MG63 (cell line): ENCODE measurements at places on chromosomes 5 and 9. TPM values are rescaled to one million over a fixed set of nuclear protein-coding genes. Genes with fewer than 3 reads are reported as not detected.
A peak's percentile ranks its signal among the peaks of the same experiment; 100 is the strongest.

DNA sequence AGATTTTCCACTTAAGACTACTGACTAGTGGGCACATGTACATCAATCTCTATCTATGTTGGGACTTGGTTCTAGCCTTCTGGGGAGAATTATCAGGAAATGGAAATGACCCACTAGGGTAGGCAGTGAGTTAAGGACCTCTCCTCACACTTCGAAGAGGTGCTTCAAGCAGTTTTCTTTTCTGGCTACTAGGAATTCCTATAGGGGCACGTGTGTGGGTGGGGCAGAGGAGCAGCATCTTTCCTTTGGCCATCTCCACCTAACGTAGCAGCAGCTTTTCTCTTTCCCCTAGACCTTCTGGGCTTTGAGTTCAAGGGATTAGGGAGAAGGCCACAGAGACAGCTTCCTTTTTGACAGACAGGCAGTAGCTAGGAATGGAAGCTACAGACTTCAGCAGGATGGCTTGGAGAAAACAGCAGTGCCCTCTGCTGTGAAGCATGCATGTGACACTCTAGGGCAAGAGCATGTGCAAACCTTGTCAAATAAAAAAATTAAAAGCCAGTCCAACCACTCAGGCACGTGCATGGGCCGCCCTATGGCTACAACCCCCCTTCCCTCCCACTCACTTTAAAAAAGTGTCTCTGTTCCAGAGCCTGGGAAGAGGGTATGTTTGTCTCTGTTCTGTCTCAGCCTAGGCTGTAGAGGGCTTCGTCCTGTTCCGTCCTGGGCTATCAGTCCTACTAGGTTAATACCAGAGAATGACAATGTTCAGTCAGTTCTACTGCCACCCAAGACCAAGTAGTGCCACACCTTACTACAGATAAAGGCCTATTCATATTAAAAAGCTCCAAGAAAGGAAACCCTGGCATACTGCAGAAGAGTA lies 8.7 kb upstream of the GFRA3 start:
- peak; percentile 55 for DNase-seq

- no peak for DNase-seq
Measured at GRCh38 chr9:106376689-106377088, 486.3 kb upstream of the ZNF462 start.

DNA sequence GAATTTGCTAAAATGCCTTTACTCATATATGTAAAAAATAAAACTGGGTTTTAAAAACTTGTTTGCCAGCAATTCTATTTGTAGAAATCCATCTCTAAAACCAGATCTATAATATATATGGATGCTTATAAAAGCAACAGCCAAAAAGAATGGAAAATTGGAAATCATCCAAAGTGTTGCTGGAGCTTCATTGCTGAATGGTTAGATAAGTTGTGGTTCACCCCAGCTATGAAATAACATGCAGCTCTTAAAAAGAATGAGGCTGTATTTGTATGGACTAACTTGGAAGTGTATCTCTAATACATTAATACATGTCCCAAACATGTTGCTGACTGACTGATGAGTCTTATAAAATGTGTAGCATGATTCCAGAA lies 76.2 kb downstream of the STK10 start:
- no peak for DNase-seq

- DNase-seq, result peak; percentile 55
Measured at GRCh38 chr5:180636403-180637075, 12.9 kb downstream of the FLT4 start.

- DNase-seq, result no peak
Measured at GRCh38 chr5:83485842-83486241, 14.3 kb downstream of the VCAN start.

- DNase-seq, result no peak
Measured at GRCh38 chr9:74570879-74571512, 73.9 kb downstream of the RORB start.

GRCh38 chr5:143297756-143298155 lies 105.7 kb downstream of the NR3C1 start:
- DNase-seq, result no peak

DNA sequence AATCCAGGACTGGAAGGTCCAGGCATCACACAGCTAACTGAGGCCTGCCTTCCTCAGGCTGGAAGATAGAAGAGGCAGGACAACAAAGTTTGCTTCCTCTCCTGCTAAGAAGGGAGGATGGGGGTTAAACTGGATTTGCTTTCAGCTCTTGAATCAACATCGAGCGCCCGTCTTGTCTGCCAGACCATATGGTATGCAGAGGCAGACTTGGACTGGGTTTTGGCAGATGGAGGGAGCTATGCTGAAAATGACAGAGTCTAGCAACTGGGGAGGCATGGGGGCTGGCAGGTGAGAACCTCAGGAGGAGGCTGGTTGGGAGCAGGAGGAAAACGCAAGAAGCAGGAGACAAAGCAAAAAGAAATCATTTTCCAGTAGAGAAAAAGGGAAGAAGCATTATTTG lies 289.5 kb upstream of the IL12B start:
- DNase-seq, result no peak

DNA sequence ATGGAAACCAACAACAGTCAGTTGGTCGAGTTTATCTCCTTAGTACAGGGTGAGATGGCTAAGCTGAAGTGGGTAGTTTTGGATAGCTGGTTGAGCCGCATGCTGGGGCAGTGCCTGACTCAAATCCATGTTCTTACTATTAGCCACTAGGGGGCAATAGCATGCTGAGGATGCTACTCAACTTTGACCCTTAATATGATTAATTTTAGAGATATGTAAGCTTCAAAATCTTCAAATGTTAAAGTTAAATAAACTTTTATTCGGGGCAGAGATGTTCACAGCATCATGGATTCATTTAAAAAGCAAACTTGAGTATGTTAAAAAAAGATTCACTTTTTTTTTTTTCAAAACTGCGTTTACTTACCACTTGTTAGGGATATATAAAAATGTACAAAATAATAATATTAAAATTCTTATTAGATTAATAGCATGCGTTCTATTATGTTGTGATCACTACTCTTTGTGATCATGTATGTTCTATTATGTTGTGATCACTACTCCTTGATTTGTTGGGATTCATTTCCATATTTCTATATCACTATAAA lies 57.0 kb downstream of the C9orf153 start:
- peak; percentile 9 for DNase-seq

The C8G gene
- not detected in 2 replicates for total RNA-seq

The RNF183 gene
- total RNA-seq, result not detected in 2 replicates

The PCDHB12 gene
- total RNA-seq, result 0.16 TPM in 1 of 2 replicates, not detected in the other

The ACTBL2 gene
- 0.30 and 1.8 TPM in 2 replicates for total RNA-seq

The PCDHB15 gene
- 0.07 and 2.0 TPM in 2 replicates for total RNA-seq

The MEIKIN gene
- total RNA-seq, result not detected in 2 replicates

The NR2F1-AS1 gene
- total RNA-seq, result 8.1 and 15.1 TPM in 2 replicates

The DCAF10 gene
- 6.7 and 12.2 TPM in 2 replicates for total RNA-seq

The FOXD4L4 gene
- total RNA-seq, result not detected in 2 replicates
